Cardiac muscle cell (in vitro differentiated cells and primary cell): ENCODE measurements at places on chromosomes 13 and 19. TPM values are rescaled to one million over a fixed set of nuclear protein-coding genes. Genes with fewer than 3 reads are reported as not detected.

Gene SERTAD3
- total RNA-seq = 44.4 and 58.6 TPM in 2 replicates

Gene IL11
- 0.12 and 0.49 TPM in 2 replicates for total RNA-seq

Gene EHD2
- 0.95 and 2.1 TPM in 2 replicates for total RNA-seq

Gene IFNL1
- total RNA-seq = not detected in 2 replicates

- DNase-seq = no peak
- no peaks in the 10 kb centered on the region for H3K36me3 ChIP-seq
- H3K27ac ChIP-seq = no peak overlapping the region
- H3K27me3 ChIP-seq = no peaks in the 10 kb centered on the region
- no peak overlapping the region for H3K4me3 ChIP-seq
These were observed 296.3 kb downstream of the KLF5 start for GRCh38 chr13:73355134-73355533.

DNA sequence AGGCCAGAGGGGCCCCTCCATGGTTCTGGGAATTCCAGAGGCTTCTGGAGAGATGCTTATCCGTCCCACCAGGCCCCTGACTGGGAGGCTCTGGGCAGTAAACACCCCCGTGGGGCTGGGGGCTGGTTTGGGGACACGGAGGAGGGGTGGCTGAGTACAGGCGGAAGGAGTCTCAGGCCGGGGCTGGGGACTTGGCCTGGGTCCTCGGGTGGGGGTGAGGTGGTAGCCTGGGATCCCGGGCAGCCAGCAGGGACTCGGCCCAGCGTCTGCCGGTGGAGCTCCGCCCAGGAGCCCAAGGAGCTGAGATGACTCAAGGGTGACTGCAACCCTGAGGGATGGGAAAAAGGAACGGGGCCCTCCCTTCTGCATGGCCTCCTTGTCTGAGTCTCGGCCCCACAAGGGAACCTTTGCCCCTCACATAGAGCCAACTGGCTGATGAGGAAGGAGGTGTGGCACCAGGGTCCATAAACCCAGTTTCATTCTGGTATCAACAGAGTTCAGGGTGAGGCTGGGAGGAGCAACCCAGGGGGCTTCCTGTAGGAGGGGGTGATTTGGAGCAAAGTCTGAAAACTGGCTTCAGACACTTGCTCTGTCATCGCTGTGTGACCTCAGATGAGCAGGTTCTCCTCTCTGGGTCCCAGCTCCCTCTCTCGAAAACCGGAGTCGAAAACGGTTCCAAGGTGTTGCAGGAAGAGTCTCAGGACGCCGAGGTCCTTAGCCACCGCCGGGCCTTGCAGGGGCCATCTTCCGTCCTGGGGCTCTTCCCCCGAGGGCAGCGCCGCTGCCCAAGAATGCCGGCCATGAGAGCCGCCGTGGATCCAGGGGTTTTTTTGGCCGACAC lies 809 bp downstream of the MISP start:
- no peak overlapping the region for H3K27ac ChIP-seq
- no peaks in the 10 kb centered on the region for H3K27me3 ChIP-seq
- no peaks in the 10 kb centered on the region for H3K36me3 ChIP-seq
- no peak overlapping the region for H3K4me3 ChIP-seq

GRCh38 chr13:29561918-29562317 lies 33.6 kb downstream of the SLC7A1 start:
- no peaks in the 10 kb centered on the region for H3K36me3 ChIP-seq
- no peak overlapping the region for H3K27ac ChIP-seq
- no peaks in the 10 kb centered on the region for H3K27me3 ChIP-seq
- H3K4me1 ChIP-seq = peaks cover under 1% of the 10 kb centered on the region
- no peak for DNase-seq

DNA sequence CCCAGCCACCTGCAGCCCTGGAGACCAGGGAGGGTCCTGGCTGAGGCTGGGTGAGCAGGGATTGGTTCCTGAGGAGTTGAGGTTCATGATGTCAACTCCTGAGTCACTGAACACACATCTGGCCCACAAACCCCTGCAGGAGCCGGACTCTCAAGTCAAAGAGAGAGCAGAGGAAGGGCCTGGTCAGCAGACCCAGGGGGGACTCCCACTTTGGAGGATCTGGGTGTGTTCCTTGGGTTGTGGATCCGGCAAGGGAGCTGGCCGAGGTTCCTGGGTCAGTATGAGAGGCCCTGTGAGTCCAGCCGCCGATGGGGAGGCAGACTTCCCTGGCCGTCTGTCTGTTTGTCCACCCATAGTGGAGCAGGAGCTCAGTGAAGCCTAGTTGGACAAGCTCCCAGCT lies 4.0 kb downstream of the SLC7A10 start:
- H3K4me1 ChIP-seq = no peaks in the 10 kb centered on the region
- peaks cover 56% of the 10 kb centered on the region for H3K27me3 ChIP-seq
- no peak overlapping the region for H3K27ac ChIP-seq
- H3K4me3 ChIP-seq = no peak overlapping the region
- no peak for DNase-seq

- H3K4me1 ChIP-seq = peaks cover 7% of the 10 kb centered on the region
- no peak for DNase-seq
- no peak overlapping the region for H3K4me3 ChIP-seq
- H3K27me3 ChIP-seq = peaks cover 10% of the 10 kb centered on the region
- H3K36me3 ChIP-seq = peaks cover 8% of the 10 kb centered on the region
These were observed 81.9 kb upstream of the MCF2L start for GRCh38 chr13:112887151-112887550.
